Skeletal muscle cell (primary cell): ENCODE measurements at places on chromosomes 4 and X.

- DNase-seq: no peak
Observed at GRCh38 chrX:18026166-18026565, 165.1 kb upstream of the RAI2 start.

DNA sequence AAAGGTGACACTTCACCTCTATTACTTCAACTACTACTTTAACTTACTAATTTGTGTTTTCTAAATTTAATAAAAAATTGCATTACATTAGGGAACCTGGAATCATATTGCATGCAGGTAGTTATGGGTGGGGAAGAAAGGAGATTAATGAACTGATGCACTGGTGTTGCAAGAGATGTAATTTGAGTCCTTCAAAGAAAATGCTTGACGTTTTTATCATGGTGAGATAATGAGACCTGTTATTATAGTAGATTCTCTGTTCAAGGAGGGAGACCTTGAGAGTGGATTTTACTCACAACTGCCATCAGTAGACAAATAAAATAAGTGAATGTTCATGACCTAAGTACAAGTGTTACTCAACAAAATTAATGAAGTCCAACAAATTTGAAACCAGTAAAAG, 26.4 kb upstream of the MED14 start:
- DNase-seq: no peak

DNA sequence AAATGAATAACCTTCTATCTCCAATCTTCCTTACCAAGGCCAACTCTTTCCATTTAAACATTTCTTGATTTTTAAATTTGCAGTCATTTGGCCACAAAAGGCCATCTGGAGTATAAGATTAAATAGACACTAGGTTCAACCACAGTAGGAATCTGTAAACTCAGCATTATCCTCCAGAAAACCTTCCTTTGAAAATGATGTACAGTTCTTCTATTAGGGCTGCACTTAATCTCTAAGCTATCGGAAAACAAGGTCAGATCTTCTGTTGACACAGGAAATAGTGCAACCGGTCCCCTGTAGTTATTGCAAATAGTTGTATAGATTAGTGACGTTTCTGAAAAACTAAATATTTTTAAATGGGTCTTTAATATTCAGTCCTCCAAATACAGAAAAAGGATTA, 359.0 kb upstream of the ATOH1 start:
- no peak for DNase-seq

DNA sequence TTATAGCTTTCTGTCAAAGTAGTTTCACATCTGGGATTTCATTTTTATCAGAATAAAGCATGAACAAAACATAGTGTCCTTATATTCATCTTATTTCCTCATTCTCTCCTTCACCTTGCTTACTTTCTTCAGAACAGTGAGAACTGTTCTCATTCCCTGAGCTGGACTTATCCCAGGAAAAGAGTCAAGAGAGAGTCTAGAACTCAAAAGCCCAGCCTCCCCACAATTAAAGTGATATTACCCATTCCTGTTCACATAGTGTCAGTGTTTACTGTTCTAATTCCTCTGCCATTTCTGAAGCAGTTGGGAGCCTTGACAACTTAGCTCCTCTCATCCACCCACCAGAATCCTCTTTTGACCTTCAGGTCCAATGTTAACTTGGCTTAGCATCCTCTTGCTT, 42.9 kb downstream of the RASSF6 start:
- DNase-seq: no peak

DNA sequence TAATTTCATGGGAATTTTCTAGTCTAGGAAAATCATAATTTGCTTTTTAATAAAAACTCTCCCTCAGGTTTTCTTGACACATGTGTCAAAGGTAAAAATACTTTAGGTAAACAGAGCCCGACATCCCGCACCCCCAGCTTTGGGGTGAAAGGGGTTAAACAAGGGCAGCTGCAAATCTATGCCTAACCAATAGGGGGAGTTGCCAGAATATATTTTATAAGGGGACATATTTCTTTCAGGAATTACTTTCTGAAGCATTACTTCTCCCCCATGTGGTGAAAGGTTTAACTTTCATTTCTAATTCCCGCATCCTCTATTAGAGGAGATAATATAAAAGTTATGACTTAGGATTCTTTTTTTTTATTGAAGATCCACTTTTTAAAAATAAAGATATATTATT, 53.9 kb upstream of the HEPH start:
- no peak for DNase-seq

DNA sequence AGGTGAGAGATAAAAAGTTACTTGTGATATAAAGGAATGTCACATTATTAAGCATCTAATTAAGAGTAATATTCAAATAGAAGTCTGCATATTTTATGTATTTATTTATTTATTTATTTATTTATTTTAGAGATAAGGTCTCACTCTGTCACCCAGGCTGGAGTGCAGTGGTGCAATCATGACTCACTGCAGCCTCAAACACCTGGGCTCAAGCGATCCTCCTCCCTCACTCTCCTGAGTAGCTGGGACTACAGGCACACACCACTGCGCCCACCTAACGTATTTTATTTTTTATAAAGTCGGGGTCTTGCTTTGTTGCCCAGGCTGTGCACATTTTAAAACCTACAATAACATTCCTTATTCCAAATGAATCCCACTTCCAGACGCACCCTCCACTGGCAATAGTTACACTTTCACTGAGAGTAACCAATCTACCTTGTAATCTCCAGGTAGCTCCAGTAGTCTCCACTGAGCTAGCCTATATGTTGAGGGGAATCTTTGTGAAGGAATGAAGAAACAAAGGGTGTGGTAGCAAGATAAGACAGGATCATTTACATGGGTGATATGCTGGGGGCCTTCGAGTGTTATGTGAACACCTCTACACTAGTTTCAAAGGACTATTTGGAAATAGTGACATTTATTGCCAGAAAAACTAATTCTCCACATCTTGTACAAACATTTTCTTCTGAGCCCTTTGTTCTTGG, 11.9 kb downstream of the SH3D19 start:
- no peak for DNase-seq

GRCh38 chrX:118522230-118522926, 26.8 kb downstream of the DOCK11 start:
- no peak for DNase-seq

GRCh38 chr4:35697210-35697736, 547.0 kb downstream of the ARAP2 start:
- no peak for DNase-seq

DNA sequence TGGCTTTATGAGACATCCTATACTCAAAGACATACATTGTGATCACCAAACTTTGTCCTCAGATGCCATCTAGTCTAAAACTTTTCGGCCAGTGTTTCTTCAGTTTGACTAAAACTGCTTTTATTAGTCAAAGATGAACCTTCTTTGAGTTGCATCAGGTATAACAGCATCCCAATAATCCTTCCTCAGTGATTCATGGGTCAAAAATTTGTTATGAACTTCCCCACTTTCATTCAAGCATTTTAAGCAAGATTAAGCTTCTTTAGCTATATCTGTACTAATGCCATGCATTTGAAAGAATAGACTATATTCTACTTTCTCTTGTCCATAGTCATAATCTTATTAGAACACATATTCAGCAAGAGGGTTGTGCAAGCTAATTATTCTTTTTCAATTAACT, 1070.4 kb upstream of the ADGRL3 start:
- no peak for DNase-seq

GRCh38 chr4:107719207-107719921, 670 bp downstream of the PAPSS1 start:
- no peak for DNase-seq

- no peak for DNase-seq
Observed at GRCh38 chr4:108725457-108725856, 37.4 kb downstream of the ETNPPL start.

- no peak for DNase-seq
Observed at GRCh38 chr4:128371876-128372275, 84.3 kb upstream of the PGRMC2 start.

DNA sequence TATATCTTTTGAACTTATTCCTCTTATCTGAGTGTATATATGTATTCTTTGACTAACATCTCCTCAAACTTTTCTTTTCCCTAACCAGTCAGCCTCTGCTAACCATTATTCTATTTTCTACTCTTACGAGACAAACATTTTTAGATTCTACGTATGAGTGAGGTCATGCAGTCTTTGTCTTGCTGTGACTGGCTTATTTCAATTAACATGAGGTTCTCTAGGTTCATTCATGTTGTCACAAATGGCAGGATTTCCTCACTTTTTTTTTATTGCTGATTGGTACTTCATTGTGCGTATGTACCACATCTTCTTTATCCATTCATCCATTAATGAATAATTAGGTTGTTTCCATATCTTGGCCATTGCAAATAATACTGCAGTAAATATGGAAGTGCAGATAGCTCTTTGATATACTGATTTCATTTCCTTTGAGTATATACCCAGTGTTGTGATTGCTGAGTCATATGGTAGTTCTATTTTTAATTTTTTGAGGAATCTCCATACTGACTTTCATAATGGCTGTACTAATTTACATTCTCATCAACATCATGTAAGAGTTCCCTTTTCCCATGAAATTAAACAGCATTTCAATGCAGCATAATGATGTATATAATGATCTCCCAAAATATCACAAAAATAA, 80.1 kb downstream of the HS3ST1 start:
- no peak for DNase-seq
